ENCODE measurements at places on chromosomes 12 and 14.

DNA sequence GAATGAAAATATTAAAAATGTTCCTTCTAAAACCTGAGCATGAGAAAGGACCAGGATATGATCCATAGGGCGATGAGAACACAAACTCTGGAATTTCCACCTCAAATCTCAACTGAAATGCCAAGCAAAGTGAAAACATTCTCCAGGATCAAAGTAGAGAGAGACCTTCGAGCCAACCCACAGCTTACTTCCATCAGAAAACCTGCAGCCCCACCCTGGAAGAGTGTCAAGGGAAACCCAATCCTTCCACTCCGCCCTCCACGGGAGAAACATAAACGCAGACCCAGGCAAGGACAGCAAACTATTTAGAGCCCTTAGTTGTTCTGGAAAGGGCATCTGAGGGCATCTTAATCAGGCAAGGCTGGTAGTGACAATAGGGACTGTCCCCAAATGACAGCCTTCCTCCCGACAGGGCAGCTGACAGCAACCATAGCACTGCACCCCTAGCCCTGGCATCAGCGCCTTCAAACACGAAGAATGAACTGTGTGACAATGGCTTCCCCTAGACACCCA lies 21.8 kb downstream of the SLC15A4 start:
- no peak for DNase-seq

GRCh38 chr14:104544362-104544961 lies 35.1 kb upstream of the C14orf180 start:
- no peak for DNase-seq

DNA sequence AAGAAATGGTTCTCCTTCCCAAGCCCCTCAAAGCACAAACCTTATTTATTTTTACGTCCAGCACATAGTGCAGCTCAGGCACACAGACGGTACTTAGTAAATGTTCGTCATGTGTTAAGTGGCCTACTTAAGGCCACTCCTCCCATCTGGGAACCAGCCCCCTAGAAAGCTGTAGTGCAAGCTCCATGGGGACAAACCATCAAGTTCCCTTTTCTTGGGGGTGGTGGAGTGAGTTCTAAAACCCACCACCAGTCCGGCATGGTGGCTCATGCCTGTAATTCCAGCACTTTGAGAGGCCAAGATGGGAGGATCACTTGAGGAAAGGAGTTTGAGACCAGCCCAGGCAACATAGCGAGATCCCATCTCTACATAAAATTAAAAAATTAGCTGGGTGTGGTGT lies 49.4 kb downstream of the PITPNM2 start:
- no peak for DNase-seq

- DNase-seq = no peak
These were observed 7.0 kb upstream of the RPS26 start for GRCh38 chr12:56034586-56035332.

DNA sequence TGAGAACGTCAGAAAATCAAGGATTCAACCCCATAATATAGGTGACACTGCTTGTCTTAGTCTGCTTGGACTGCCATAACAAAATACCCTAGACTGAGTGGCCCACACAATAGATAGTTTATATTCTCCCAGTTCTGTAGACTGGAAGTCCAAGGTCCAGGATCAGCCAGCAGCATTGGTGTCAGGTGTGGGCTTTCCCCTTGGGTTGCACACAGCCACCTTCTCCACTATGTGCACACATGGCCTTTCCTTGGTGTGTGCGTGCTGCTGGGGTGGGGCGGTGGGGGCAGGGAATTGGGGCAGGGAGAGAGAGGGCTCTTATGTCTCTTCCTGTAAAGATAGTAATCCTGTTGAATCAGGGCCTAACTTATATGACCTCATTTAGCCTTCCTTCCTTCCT lies 106.4 kb downstream of the SLC25A47 start:
- DNase-seq = no peak

GRCh38 chr12:4269279-4269991 lies 4.1 kb upstream of the CCND2 start:
- peak; percentile 83 for DNase-seq

- no peak for DNase-seq
These were observed 2.8 kb upstream of the PLEKHH1 start for GRCh38 chr14:67529947-67530935.

- no peak for DNase-seq
These were observed 6.8 kb upstream of the ASIC1 start for GRCh38 chr12:50050410-50051098.

GRCh38 chr14:99157246-99157645 lies 114.8 kb downstream of the BCL11B start:
- no peak for DNase-seq

- DNase-seq = no peak
These were observed 37.5 kb upstream of the INF2 start for GRCh38 chr14:104651876-104652260.

- no peak for DNase-seq
These were observed 33.1 kb upstream of the GPATCH2L start for GRCh38 chr14:76118594-76118993.

DNA sequence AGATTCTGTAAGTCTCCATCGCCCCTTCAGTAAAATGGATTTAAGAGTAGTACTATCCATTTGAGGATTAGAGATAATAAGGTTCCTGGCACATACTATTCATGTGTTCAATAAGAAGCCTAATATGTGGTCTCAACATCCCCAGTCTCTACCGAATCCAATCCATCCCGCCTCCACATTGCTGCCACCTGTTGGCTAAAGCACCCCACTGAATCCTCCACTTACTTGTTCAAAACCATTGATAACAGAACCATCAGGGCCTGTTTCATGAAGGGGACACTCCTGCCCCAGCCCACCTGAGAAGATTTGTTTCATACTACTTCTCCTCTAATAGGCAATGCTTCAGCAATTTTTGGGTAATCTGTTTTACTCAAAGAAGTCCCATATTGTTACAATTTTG lies 147.5 kb downstream of the SLC2A13 start:
- DNase-seq = no peak

- no peak for DNase-seq
These were observed 70.4 kb upstream of the CMKLR1 start for GRCh38 chr12:108409481-108409880.

DNA sequence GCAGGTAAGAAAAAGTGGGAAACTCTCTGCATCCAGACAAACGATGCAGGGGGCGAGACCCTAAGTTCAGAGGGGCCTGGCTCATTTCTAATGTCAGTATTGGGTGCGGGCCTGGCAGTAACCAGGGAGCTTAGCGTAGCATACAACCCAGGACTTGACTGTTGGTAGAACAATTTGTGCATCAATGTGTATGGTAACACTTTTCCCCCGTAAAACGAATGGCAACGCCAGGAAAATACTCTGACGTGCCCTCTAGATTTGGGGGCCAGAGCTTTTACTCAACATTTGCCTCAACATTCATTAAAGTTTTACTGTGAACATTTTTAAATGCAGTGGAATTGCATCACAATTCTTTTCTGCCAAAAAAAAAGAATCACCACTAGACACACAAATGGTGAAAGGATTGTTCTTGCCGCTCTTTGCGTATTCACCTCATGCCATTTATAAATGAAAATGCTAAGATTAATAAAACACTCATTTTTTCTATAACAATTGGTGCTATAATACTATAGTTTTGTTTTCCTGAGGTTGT lies 867 bp downstream of the RHOJ start:
- DNase-seq = no peak

GRCh38 chr12:66959276-66959675 lies 280.4 kb upstream of the GRIP1 start:
- no peak for DNase-seq

Measured in activated T-helper 1 cell treated with Interleukin-2 at 50 U/mL for 16 hours (primary cell).